A549 (cell line): ENCODE measurements at places on chromosomes 16 and 17.

DNA sequence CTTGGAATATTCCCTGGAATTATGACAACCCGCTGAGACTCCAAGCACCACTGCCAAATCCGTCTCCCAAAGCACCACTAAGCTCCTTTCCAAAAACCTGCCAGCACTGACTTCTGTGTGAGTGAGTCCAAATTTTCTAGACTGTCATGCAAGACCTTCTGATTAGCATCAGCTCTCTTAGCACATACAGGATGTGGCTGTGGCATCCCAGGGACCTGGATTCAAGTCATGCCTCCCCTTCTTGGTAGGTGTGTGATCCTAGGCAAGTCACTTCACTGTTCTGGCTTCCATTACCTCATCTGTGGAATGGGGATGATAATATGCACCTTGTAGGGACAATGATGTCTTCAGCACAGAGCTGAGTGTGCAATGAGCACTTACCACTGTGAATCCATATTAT is 38.3 kb upstream of the USP7 start:
- no peak for DNase-seq

GRCh38 chr16:24736758-24737157 is 7.3 kb downstream of the TNRC6A start:
- no peak for DNase-seq

DNA sequence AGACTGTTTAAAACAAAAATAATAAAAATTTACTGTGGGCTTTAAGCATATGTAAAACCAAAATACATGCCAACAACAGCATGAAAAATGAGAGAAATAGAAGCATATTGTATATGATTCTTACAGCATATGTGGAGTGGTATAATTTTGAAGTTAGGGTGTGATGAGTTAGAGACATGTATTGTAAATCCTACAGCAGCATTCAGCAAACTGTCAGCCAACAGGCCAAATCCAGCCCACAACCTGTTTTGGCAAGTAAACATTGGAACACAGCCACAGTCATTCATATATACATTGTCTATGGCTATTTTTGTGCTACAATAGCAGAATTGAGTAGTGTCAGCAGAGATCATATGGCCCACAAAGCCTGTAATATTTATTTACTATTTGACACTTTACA is 42.3 kb downstream of the ZNF18 start:
- DNase-seq: no peak

- DNase-seq: no peak
Observed at GRCh38 chr16:29663016-29663806, at the start of gene SPN. Gene SPN, plus strand, starts transcription at chr16:29663247. Its CDS starts 482 bp downstream, at chr16:29663729.

DNA sequence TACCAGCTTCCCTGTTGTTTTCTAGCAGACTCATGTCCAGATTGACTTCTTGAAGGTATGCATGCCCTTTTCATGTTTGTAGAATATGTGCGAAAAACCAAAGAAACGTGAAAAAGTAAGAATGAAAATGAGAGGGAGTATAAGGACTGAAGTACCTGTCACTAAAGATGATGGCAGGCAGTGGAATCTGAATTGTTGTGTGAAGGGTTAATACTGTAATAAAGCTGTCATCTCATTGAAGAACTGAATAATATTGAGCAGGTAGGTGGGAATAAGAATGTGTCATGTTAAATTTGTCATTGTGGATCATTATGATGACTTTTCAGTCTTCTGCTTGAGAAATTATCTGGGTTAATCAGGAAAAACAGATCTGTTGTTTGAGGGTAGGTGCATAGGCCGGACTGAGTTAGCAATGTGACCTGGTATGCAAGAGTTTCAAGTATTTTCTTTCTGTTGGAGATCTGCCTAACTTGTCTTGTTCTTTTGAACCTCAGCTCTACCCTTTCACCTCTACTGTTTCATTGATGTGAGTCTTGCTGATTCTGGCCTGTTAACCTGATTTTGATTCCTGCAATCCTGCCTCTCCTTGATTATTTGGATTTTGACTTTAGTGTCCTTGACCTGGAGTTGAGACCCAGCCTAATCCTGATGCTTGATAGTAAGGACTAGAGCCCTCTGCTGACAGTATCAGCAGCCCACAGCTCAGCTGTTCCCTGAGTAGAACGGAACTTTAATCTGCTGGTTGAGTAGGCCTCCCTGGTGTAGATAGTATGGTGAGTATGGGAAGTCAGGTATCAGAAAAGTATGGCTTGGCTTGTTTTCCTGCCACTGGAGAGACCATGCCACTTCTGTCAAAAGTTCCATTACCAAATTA is 64.6 kb downstream of the MAP2K4 start:
- DNase-seq: no peak

GRCh38 chr17:8222380-8222629 is 11.9 kb upstream of the AURKB start:
- no peak for DNase-seq
